ENCODE measurements at places on chromosomes 3 and 15. TPM values are rescaled to one million over a fixed set of nuclear protein-coding genes. Genes with fewer than 3 reads are reported as not detected.
A peak's percentile ranks its signal among the peaks of the same experiment; 100 is the strongest.

DNA sequence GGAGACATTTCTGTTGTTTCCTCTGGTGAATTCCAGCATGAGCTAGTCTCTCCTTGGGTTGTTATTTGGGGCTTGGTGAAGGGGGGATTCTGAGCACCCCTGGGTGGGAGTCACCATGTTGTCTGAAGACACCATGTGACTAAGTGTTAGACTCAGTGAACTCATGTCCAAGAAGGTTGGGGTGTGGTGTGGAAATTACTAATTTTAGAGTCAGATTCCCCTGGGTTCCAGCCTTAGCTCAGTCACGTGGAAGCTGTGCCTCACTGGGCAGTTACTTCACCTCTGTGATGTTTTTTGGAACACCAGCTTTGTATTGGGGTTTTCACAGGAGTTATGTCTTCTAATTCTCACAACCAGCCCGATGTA is 171.5 kb downstream of the RPLP1 start:
- no peak for DNase-seq

DNA sequence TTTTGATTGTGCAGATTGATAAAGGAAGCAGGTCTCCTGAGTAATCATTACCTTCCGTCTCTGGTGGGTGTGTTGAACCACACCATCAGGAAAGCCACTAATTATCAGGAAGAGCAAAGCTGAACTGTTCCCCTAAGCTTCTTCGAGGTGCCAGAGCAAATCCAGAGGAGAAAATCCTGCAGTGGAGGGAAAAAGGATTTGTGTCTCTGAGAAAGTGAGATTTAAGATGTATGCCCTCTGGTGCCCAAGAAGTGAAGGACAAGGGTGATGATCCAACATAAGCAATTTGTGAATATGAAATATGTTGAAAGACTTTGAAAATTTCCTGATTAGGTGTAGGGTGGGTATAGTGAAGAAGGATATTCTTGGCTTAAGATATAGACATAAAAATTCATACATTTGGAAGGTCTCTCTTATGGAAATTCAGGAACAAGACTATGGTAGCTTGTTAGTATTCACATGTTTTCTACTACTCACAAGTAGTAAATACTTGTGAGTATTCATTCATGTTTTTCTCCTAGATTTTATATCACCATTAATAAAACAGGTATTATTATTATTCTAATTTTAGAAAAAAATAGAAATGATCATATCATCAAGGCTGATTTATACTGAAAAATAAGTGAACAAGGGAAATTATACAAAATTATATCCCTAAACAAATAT is 34.8 kb downstream of the COMMD2 start:
- peak; percentile 86 for DNase-seq

GRCh38 chr15:66614951-66615760 is 49.4 kb upstream of the LCTL start:
- DNase-seq = no peak

DNA sequence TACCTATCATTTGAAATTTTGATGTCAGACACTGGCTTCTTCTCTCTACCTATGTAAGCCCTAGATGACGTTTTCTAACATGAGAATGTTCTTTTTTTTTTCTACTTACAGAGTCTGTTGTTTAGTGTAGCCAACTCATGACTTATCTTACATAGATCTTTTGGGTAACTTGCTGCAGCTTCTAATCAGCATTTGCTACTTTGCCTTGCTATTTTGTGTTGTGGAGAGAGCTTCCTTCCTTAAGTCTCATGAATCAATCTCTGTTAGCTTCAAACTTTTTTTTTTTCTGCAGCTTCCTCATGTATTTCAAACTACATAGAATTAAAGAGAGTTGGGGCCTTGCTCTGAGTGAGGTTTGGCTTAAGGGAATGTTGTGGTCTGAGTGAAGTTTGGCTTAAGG is 568.7 kb upstream of the BCHE start:
- no peak for DNase-seq

DNA sequence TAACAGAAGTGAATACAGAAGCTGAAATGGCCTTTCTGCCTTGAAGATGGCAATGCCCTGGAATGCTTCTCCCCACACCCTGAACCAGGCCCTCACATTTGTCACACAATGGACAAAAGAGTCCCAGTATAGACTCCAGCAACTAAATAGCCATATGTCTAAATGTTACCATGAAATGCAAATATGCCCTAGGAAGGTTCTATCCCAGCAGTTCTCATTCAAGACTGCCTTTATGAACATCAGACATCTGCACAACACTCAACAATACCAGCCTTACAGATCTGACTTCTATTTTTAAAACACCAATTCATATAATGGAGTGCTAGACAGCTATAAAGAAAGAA is 7.9 kb downstream of the ITGB5 start:
- no peak for DNase-seq

DNA sequence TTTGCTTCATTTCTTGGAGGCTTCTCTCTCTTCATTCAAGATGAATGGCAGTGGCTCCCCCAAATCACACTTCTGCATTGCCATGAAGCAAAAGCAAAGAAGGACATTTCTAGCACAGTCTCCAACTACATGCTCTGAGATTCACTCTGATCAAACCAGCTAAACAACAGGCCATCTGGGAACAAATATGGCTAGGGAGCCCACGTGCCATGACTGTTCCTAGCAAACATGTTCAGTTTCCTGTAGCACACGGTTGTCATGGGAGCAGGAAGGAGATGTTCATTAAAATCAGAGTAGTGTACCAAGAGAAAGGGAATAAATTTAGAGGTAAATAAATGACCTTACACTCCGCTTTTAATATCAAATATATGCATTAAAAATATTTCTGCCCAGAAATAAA is 327.3 kb downstream of the GBE1 start:
- DNase-seq = no peak

DNA sequence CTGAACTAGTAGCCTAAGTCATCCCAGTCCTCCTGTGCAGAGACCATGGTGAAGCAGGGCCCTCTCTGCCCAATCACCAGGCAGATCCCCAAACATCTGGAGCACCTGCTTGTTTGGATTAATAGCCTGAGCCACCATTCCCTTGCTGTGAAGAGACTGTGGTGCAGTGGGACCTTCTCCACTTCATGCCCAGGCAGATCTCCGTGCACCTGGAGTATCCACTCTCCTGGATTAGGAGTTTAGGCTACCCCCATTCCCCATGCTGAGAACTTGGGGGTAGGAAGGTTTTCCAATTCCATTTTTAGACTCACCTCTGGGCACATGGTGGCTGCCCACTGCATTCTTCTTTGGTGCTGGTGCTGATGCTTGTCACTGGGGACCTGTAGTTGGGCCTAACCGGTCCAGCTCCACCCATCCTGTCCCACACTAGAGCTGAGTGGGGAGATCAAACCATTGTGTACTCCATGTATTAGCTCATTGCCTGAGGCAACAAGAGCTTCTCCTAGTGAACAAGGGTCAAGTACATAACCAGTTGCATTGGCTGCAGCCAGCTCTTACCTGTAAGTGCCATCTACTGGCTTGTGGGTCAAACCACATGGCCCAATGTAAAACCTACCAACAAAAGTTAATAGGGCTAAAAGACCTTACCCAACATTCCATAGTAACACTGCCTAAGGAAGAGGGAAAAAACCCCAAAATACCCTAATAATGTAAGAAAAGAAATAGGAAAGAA is 382.5 kb upstream of the CBLB start:
- no peak for DNase-seq

DNA sequence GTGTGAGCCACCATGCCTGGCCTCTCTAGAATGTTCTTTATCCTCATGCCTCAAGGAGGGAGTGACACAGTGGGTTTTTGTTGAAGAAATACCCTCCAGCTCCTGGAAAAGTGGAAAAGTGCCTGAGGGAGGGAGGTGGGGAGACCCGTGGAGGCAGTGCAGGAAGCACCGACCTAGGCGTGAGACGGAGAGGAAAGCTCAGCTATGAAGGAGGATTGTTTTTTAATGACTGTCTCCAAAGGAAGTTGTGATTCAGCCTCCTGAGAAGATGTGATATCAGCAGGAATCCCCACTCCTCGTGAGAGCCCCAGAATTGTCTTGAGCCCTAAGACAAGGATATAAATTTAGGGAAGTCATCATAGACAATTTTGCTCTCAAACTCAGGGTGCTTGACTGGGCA is 21.7 kb downstream of the RPLP1 start:
- DNase-seq = no peak

DNA sequence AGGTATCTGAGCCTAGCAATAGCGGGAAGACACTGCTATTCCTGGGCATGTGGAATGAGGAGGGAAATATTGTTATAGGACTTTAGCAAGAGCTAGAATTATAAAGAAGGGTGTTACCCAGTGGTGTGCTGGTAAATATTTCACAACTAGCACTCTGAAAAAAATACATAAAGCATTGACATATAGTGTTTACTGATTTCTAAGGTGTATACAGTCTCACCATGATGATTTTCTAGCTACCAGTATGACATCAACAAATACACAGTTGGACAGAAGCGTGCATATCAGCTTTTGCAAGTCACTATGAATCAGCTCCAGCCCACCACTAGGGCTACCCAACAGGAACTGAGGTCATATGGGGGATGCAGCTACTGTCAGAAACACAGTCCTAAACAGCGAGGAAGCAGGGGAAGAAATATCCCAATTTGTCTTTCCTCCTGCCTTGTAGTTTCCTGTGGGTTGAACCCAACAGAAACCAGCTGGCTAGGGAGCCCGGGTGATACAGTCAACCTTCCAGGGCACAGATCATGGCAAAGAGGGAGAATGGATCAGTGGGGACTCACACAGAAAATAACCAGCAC is 39.6 kb downstream of the HGD start:
- no peak for DNase-seq

- no peak for DNase-seq
Observed at GRCh38 chr3:76866729-76867408, 173.0 kb upstream of the ROBO2 start.

DNA sequence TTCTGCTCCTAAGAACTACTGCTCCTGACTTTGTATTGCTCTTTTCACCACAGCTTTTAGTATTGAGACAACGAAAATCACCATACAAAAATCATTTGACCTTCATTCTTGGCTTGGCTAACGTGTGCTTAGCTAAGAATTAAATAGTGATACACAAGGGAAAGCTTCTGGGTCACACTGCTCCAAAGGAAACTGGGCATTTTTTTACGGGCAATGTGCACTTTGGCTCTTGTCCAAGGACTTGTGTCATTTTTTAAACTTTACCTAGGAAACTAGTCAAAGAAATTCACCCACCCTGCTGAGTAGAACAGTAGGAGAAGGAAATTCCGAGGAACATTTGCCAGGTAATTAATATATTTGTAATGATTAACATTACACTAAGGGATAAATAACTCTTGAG is 19.8 kb downstream of the WDR72 start:
- no peak for DNase-seq

- DNase-seq = no peak
Observed at GRCh38 chr3:107450254-107450893, 72.4 kb upstream of the BBX start.

- no peak for DNase-seq
Observed at GRCh38 chr3:166660962-166661361, 719.1 kb downstream of the ZBBX start.

DNA sequence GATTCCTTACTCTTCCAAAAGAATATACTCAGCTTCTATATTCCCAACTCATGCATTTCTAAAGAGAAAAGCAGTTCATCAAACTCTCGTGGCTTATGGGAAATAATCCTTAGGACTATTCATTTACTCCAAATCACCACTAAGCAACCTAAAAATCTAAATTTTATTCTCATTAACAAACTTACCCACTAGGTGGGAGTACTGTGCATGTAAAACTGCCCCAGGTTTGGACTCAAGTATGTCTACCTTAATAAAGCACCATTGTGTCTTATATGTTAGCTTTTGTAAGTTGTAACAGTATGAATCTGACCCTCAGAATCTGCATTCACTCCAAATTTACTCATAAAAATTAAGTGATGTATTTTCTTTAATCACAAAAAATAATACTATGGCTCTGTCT is 25.3 kb downstream of the RAD18 start:
- DNase-seq = no peak

GRCh38 chr3:29922992-29923746 is 642.3 kb downstream of the RBMS3 start:
- DNase-seq = no peak

DNA sequence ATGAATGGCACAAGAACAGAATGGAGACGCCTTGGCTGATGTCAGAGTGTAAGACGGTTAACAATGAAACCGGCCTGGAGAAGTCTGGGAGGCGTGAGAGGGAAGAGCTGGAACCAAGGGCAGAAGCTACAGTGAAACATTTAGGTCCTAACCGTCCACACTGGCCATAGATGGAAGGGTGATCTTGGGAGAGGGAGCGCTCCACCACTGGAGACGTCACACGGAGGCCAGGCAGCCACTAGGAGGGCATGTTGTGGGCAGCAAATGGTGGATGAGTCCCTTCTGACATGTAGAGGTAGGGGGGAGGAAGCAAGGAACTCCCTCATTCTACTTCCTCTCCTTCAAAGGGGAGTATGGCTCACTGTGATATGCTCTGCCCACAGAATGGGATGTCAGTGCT is 23.8 kb downstream of the FEM1B start:
- DNase-seq = no peak

DNA sequence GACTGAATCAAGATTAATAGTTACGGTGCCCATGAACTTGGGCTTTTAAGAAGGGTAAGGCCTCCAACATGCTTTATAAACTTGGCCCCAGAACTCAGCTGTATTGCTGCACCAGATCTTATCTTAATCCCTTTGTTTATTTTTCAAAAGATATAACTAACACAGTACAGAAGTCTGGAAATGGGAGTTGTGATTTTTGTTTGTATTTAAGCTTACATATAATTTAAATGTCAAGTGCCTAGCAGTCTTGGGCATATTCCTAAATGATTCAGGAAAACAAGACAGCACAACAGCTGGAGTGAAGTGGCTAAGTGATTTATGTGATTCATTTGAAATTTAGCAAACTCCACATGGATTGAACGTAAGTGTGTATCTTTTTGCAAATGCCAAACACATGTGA is 56.2 kb downstream of the NBEAL2 start:
- DNase-seq = no peak

DNA sequence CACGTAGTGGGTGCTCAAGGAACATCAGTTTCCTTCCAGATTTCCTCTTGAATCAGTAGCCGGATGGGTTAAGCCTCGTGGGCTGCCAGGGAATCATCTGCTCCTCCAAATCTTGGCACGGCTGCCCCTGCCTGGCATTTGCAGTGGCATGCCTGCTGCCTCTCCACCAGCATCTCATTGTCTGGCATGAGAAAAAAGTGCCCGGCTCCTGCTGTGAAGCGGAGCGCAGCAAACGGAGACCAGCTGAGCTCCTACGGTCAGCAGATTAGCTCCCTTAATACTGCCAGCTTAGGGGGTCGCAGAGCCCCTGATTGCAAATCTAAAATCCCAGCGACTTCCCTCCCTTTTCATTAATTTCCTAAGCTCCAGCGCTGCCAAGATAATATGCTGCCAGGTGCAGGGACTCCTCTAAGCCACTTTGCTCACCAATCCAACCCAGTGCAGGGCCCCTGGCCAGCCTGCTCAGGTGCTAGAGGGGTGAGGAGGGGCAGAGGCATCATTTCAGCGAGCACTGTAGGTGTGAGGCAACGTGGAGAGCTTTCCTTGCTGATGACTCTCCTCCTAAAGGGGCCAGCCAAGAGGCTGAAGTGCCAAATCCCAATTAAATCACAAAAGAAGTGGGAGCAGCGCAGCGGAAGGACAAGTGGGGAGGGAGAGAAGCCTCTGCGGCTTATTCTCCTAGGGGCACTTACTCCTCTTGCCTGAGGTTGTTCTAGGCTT is 49.6 kb upstream of the ST8SIA2 start:
- DNase-seq = no peak

Gene SERINC4
- not detected for total RNA-seq

Gene ARHGEF26
- total RNA-seq = 21.4 TPM

Gene SLC28A1
- total RNA-seq = not detected

Gene COL8A1
- 16.5 TPM for total RNA-seq

Gene MEX3B
- total RNA-seq = not detected

Measured in stomach (tissue), 19 donors.